Fibroblast of the aortic adventitia (primary cell): ENCODE measurements at places on chromosomes 12 and 14.
A peak's percentile ranks its signal among the peaks of the same experiment; 100 is the strongest.

DNA sequence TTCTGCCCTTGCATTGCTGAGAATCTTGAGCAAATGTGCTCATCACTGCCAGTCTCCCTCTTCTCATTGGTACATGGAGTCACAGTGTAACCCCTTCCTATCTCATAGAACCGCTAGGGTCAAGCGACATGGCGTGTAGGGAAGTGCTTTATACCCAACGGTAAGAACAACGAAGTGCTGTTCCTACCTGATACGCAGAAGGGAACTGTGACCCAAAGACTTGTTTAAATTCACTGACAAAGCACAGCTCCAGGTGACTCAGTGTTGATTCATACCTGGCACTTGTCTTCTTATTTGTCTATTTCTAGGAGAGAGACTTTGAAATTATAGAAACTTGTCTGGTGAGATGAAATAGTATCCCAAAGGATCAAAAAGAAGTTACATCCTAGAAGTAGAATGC lies 53.7 kb downstream of the FBXL14 start:
- peak; percentile 26 for DNase-seq

GRCh38 chr12:128916425-128916824 lies 63.1 kb downstream of the GLT1D1 start:
- DNase-seq: no peak

- no peak for DNase-seq
Measured at GRCh38 chr12:27095346-27095745, 13.0 kb upstream of the C12orf71 start.

GRCh38 chr12:21656905-21657325 lies 727 bp downstream of the LDHB start:
- peak; percentile 52 for DNase-seq

- no peak for DNase-seq
Measured at GRCh38 chr12:104955703-104956102, 2.4 kb downstream of the SLC41A2 start.

DNA sequence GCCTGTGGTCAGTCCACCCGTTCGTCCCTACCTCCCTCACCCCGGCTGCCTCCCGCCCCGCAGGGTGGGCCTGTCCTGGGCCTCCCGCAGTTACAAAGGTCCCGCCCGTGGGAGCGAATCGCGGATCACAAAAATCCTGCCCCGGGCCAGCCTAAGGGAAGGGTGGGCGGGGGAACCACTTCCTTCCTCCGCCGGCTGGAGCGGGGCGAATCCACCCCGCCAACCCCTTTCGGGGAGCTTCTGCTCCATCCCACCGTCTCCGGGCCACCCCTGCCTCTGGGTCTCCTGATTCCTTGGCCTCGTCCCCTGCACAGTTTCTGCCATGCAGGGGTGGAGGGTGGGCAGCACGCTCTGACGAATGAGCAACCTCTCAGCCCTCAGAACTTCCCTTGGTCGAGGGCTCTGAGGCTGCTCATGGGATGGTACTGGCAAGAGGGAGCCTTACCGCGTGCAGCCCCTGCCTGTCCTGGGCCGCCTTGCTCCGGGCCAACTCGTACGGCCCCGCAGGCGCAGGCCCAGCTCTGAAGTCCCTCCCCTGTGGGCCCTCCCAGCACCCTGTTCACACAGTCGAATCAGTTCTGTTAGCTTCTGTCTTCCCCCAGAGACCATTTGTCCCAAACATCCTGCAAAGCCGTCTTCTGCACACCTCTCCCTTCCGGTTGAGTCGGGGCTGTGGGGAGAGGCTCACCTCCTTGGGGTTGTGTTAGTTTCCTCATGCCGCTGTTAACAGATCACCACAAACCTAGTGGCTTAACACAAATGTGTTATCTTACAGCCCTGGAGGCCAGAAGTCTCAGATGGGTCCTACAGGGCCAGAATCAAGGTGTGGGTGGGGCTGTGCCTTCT lies 589 bp upstream of the HVCN1 start:
- DNase-seq: peak; percentile 7

DNA sequence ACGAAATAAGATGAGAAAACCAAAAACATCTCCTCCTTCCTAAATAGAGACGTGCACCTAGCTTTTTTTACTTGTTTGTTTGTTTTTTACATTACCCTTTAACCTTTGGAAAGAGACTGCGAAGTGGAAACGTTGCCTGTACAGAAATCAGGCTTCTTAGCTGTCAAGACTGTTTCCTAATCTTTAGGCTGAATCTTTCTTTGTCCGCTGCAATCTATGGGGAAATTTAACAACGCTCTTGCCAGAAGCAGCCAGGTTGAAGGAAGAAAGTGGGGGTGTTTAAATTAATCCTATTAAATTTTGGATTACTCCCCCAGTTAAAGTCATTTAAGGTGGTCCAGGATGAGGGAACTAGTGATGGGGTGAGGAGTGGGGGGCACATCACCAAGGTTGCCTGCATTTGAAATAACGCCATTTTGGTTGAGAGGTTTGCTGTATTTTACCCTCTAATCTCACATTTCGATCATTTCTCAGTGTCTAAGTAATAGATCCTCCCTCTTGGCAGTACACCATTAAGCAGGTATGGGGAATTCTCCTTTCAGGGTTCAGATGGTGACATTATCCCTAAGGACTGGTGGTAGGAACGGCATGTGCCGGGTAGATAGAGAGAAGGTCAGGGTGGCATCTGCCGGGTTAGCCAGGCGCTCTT lies 2.6 kb downstream of the FLRT2 start:
- DNase-seq: no peak

GRCh38 chr12:28497889-28498411 lies 307.7 kb downstream of the CCDC91 start:
- DNase-seq: peak; percentile 50

GRCh38 chr12:68270358-68270757 lies 17.0 kb upstream of the IL22 start:
- no peak for DNase-seq

DNA sequence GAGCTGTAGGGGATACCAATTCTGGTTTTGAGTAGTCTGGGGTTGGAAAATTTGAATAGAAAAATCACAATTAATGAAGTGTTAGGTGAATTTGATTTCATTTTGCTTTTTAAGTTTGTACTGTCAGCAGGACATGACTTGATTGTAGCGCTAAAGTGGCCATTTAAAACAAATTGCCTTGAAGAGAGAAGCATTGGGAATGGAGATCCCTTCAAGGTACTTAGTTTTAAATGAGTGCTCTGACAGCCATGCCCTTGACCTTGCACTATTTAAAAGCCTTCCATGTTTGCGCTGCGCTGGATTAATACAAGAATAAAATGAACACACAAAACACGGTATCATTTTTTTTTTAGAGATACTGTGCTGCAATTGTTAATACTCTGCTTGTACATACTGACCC lies 345.9 kb downstream of the NAV3 start:
- no peak for DNase-seq

DNA sequence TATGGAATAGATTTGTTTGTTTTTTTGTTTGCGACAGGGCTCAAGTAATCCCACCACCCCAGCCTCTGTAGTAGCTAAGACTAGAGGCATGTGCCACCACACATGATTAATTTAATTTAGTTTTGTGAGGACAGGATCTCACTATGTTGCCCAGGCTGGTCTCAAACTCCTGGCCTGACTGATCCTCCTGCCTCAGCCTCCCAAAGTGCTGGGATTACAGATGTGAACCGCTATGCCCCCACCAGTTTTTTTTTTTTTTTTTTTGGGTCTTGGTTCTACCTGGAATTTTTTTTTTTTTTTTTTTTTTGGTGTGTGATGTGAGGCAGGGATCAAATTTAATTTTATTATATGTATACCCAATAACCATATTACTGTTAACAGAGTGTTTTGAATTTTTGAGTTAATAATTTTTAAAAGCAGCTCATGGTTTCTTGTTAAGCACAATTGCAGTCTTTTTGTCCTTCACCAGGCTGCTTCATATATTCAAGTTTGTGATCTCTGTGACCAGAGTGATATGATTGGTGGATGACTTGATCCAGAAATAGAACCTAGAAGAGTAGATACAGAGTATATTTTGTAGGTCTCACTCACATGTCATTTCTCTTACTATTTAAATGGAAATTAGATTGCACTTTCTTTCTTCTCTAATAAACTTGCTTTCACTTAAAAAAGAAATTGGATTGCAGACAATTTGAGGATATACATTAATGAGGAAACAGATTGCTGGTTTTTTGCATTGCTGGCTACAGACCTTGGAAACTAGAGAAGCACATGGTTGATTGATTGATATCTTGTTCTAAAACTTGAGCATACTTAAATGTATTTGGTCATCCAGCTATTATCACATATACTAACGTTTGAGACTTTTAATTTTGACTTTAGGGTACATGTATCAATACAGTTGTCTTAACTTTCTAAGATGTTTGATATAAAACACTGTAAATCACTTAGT lies 13.2 kb downstream of the ADIPOR2 start:
- DNase-seq: no peak

DNA sequence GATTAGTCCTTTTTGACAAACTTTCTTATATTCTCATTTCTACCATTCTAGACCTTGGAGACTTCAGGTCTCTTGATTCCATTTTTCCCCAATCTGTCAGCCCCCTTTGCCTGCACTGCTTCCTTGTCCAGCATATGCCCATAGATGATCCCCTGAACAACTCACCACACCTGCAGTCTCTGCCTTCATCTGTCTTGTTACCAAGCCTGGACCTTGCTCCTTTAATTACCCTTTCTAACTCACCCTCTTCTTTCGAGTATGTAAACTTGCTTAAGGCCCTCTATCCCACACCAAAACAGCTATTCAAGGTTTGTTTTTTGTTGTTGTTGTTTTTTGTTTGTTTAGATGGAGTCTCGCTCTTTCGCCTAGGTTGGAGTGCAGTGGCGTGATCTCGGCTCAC lies 9.6 kb downstream of the COX14 start:
- DNase-seq: no peak

- no peak for DNase-seq
Measured at GRCh38 chr14:90695997-90696660, 120.1 kb downstream of the TTC7B start.

DNA sequence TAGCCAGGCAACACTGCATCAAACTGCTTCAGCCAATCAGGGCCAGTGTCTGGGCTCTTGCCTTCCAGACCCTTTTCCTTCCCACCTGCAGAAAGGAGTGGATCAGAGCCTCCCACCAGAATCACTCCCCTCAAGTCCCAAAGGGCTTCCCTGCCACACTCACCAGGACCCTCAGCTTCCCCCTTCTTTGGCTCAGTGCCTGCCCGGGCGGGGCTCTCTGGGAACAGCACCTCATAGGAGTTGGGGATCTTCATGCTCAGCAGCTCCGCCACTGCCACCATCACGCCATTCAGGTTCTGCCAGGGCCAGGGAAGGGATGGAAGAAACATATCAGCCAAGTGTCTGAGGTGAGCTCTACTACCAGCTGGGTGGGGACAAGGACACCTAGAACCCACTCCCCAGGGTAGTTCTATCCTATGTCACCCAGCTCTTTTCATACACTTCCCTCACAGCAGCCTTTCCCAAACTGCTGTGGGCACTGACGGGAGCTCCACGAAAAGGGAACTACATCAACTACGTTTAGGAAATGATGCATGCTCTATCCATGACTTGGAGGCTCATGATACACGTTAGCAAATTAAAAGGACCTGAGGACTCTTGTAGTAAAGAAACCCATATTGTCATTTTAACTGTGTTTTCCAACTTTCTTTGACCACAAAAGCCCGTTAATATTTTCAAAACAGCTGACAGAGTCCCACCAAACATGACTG lies 9.4 kb upstream of the PRKAG1 start:
- no peak for DNase-seq

- no peak for DNase-seq
Measured at GRCh38 chr12:129049917-129050316, 196.6 kb downstream of the GLT1D1 start.

- no peak for DNase-seq
Measured at GRCh38 chr12:111664499-111664898, 21.3 kb downstream of the BRAP start.

- DNase-seq: no peak
Measured at GRCh38 chr14:77324816-77325745, 4.2 kb downstream of the GSTZ1 start.

- DNase-seq: no peak
Measured at GRCh38 chr14:68938271-68939150, 40.6 kb downstream of the ACTN1 start.

DNA sequence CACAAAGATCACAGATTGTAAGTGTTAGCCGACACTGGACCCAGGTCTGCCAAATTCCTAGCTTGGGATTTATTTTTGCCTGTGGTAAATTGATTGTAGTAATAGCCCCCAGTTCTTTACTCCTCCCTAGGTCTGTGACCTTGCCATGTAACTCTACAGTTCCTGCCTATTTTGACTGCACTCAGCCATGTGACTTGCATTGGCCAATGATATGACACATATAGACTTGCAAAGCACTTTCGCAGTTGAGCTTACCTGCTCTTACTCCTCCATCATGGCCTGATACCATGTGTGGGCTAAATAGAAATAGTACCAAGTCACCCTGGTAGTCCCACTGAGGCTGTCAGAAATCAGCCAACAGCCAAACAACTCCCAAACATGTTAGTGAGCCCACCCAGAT lies 240.3 kb downstream of the DUSP6 start:
- DNase-seq: no peak

DNA sequence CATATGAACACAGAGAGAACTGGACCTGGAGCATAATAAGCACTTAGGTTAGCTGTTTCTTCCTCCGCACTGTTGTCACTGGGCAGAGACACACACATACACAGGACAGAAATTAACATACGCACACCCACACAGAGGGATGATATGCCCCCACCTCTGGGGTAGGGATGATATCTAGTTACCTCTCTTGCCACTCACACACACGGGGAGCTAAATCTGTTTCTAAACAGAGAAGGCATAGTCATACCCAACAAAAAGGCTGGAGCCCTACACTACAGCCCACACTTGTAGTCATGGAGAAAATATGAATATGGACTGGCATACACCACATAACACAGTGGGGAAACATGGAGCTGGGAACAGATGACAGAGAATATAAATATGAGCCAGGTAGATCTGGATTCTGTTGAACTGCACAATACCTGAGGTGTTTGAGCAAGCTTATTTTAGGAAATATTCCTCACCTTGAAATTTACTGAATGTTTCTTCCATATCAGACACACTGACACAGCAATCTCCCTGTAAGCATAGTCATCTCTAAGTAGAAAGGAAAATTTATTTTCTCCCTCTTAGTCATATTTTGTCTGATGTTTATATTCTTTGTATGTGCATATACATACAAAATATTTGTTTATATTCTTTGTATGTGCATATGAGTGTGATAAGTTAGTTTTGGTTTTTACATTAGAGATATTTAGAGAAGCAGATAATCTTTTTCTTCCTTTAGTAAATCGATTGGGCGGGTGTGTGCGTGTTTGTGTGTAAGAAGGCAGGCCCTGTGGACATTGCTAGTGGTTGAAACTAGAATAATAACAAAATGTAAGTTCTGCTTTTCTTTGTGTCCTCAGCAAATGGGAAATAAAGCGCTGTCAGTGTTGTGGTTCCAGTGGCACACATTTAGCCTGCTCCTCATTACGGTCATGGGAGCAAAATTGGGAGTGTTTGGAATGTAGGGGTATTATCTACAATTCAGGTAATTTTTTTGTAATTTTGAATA lies 20.9 kb upstream of the SCFD1 start:
- DNase-seq: no peak

GRCh38 chr12:94707036-94707435 lies 56.7 kb upstream of the TMCC3 start:
- DNase-seq: no peak

GRCh38 chr12:98757455-98757854 lies 112.4 kb downstream of the APAF1 start:
- DNase-seq: no peak
